ENCODE measurements at places on chromosomes 12 and 14.
A peak's percentile ranks its signal among the peaks of the same experiment; 100 is the strongest.

DNA sequence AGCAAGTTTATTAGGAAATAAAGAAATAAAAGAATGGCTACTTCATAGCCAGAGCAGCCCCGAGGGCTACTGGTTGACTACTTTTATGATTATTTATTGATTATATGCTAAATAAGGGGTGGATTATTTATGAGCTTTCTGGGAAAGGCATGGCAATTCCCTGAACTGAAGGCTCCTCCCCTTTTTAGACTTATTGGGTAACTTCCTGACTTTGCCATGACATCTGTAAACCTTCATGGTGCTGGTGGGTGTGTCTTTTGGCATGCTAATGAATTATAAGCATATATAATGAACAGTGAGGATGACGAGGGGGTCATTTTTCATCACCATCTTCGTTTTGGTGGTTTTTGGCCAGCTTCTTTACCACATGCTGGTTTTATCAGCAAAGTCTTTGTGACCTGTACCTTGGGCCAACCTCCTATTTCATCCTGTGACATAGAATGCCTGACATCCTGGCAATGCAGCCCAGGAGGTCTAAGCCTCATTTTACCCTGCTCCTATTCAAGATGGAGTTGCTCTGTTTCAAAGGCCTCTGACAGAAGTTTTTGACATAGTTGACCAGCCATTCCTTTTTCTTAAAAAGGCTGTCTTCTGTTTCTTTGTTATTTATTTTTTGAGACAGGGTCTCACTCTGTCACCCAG is 11.1 kb upstream of the PTGES3 start:
- no peak for DNase-seq

DNA sequence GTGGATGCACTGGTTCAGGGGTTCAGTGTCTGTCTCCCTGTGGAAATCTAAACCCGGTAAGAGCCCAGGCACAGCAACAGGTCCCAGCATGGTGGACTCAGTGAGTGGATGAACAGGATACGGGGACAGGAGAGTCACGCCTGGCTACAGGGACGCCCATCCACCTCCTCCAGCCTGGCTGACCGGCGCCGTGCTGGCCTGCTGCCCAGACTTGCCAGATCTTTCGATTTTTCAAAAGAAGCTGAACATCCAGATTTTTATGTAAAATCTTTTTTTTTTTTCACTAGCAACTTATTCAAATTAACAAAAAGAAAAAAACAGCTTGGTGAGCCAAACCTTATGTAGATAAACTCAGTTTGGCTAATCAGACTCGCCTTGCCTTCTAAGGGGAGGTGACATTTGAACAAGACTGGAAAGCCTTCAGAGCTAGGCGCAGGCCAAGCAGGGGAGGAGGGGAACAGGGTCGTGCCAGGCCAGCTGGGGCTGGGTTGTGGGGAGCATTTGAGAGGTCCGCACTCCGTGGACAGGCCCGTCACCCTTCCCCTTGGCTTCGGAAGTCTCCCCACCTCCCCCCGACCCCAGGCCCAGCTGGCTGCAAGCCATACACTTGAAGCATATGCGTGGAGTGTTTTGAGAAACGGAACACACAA is 87.8 kb upstream of the NCOR2 start:
- DNase-seq, result no peak

GRCh38 chr12:56288705-56289387 is 11.3 kb downstream of the CS start:
- no peak for DNase-seq

GRCh38 chr12:68613209-68613904 is 2.7 kb downstream of the RAP1B start:
- peak; percentile 31 for DNase-seq

DNA sequence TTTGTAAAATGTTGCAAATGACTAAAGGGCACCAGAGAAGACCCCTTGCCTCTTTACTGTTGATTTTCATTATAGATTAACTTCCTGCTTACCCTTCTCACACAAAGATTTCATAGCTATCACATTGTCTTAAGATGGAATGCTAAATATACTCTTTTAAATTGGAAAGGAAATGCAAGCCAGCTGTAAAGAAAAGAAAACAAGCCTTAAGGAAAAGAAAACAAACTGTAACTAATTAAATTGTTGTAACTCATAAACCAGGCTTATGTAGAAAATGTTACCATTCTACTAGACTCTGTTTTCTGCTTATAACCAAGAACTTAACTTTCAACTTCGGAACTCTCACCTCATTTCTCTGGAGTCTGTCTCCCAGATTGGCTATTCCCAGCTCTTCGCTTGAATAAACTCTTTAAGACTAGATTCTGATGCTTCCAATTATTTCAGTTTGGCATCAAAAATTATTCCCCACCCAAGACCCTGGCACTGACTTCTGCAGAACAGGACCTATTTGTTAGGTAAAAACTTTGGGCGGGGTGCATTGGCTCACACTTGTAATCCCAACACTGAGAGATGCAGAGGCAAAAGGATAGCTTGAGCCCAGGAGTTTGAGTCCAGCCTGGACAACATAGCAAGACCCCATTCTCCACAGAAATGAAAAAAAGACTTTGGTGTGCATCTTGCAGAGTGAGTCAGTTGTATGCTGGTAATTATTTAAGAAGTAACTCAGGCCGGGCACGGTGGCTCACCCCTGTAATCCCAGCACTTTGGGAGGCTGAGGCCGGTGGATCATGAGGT is 36.6 kb upstream of the CIT start:
- no peak for DNase-seq

DNA sequence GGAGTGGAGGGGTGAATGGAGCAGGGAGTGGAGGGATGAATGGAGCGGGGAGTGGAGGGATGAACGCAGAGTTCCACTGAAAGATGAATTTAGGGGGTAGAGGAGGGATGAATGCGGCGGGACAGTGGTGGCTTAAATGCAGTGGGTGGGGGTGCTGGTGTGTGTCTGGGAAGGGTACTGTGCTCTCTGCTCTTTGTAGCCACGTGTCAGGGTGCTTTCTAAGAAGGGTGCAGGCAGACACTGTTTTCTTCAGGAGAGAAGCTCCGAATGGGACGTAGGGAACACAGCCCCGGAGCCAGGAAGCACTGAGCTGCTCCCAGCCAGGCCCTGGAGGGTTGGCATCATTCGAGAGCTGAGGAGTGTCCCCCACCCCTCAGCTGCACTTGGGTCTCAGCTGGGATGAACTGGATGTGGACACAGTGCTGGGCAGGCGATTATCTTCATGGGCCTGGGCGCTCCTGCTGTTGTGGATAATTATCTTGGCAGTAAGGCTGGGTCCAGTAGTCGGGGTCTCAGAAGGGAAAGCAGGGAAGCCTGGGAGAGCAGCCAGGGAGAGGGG is 9.5 kb upstream of the CEP170B start:
- no peak for DNase-seq

DNA sequence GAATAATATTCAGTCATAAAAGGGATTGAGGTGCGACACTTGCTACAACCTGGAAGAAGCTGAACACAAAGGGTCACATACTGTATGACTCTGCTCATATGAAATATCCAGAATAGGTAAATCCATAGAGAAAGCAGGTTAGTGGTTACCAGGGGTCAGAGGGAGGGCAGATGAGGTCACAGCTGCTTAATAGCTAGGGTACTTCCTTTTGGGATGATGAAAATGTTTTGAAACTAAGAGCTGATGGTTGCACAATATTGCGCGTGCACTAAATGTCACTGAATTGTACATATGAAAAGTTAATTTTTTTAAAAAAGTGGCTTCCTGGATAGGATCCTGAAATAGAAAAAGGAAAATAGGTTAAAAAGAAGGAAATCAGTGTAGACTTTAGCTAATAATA is 23.8 kb downstream of the NEUROD4 start:
- DNase-seq, result no peak

DNA sequence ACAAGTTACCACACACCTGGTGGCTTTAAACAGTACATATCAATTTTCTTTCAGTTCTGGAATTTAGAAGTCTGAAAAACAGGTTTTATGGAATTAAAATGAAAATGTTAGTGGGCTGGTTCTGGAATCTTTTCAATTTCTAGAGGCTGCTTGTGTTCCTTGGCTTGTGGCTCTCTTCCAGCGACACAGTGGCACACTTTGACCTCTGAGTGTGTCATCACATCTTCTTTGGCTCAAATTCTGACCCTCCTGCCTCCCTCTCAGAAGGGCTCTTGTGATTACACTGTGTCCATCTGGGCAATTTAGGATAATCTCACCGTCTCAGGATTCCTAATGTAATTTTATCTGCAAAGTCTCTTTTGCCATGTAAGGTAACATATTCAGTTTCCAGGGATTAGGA is 170.0 kb downstream of the PLCZ1 start:
- DNase-seq, result no peak

DNA sequence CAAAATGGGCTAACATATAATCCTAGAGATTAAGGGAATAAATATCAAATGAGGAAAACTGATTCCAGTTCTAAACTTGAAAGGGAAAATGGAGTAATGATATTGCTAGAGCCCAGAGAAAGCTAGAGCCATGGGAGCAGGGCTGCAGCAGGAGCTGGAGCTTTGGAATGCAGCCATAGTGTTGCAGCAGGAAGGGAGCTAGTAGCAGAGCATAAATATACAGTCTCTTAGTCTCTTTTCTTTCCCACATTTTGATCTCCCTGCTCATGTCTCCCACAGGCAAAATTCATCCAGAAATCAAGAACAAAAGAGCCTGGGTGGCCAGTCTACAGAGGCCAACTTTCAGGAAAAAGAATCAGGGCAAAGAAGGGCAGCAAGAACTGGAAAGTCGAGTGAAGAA is 253.7 kb downstream of the ATXN7L3B start:
- DNase-seq, result no peak

- DNase-seq, result no peak
Observed at GRCh38 chr12:10215436-10215835, 2.8 kb downstream of the GABARAPL1 start.

GRCh38 chr12:95396849-95397468 is 77.0 kb upstream of the METAP2 start:
- no peak for DNase-seq

GRCh38 chr12:88580051-88580871 is at the start of gene KITLG:
TSS of gene KITLG (minus strand) at chr12:88580471. CDS start at chr12:88580278, 193 bp downstream.
- DNase-seq, result no peak

- DNase-seq, result no peak
Observed at GRCh38 chr12:58731096-58731495, 189.2 kb downstream of the LRIG3 start.

GRCh38 chr12:8493084-8493483 is 20.2 kb upstream of the CLEC4D start:
- no peak for DNase-seq

GRCh38 chr12:4174417-4174816 is 99.1 kb upstream of the CCND2 start:
- no peak for DNase-seq

DNA sequence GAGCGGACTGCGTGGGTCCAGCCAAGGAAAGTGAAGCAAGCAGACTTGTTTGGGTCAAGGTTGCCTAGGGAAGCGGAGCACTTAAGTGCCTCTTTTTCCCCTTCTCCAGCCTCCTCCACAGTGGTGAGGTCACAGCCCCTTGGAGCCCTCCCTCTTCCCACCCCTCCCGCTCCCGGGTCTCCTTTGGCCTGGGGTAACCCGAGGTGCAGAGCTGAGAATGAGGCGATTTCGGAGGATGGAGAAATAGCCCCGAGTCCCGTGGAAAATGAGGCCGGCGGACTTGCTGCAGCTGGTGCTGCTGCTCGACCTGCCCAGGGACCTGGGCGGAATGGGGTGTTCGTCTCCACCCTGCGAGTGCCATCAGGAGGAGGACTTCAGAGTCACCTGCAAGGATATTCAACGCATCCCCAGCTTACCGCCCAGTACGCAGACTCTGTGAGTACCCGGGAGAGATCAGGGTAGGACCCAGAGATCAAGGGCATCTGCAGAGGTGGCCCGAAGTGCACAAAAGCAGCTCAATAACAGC is at the start of gene TSHR:
Gene TSHR (plus strand): TSS at position 206 of the 526 bp plus-strand sequence. CDS start 60 bp downstream, at position 266.
- no peak for DNase-seq

DNA sequence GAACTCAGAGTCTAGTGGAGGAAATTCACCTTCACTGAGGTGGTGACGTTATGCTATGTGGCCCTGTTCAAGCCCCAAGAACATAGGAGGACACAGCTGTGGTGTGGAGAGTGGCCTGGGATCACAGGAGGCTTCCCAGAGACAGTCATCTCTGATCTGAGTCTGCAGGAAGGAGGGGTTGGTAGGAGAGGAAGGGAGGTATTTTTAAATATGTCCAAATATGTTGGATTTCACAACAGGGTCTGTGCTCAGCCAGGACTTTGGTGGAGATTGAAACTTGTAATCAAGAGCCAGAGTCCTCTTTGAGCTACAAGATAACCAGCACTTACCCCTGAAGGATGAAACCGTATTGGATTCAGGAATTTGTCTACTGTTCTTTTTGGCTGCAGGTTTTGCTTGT is 26.4 kb upstream of the MED13L start:
- no peak for DNase-seq

DNA sequence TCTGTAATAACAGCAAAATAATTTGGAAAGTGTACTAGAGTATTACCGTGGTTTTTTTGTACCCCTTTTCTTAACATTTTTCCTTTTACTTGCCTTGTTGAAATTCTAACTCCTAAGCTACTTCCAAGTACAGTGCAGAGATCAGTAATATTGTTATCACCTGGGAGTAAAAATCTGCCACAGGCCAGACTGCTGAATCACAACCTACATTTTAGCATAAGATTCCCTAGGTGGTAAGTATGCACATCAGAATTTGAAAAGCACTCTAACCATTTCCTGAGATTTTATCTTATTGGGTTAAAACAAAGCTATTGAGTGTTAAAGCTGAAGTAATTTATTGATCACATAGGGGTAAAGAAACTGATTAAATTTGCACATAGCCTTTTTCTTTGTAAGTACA is 55.2 kb upstream of the KCNH3 start:
- DNase-seq, result no peak

GRCh38 chr12:117114784-117115183 is 15.6 kb upstream of the TESC start:
- no peak for DNase-seq

DNA sequence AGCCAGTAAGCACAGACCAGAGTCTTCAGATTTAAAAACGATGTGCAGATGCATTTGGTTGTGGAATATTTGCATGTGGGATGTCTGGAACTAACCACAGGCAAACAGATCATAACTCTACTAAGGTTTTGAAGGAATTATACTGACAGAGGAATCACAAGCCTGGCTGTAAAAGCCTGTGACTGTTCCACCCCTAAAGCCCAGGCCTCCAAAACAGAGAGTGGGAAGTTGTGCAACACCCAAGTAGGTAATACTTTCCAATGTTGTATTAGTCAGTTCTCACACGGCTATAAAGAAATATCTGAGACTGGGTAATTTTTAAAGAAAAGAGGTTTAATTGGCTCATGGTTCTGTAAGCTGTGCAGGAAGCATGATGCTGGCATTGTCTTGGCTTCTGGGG is 68.1 kb upstream of the DCD start:
- DNase-seq, result no peak

- no peak for DNase-seq
Observed at GRCh38 chr12:79119796-79120195, 255.2 kb downstream of the SYT1 start.

- DNase-seq, result no peak
Observed at GRCh38 chr12:80162177-80162576, 62.8 kb downstream of the OTOGL start.

GRCh38 chr12:68231691-68232090 is 6.1 kb upstream of the IL26 start:
- no peak for DNase-seq

- DNase-seq, result no peak
Observed at GRCh38 chr12:4447151-4447550, 1.5 kb upstream of the FGF6 start.

GRCh38 chr12:6554168-6555017 is 1.4 kb downstream of the IFFO1 start:
- peak; percentile 55 for DNase-seq
